ENCODE measurements at places on chromosomes 1 and 21.

GRCh38 chr1:51321924-51322280 is 8.5 kb downstream of the TTC39A start:
- no peak for DNase-seq

GRCh38 chr1:114610546-114611245 is 29.3 kb upstream of the BCAS2 start:
- no peak for DNase-seq

GRCh38 chr1:18100060-18100459 is 7.5 kb upstream of the IGSF21 start:
- no peak for DNase-seq

- DNase-seq, result no peak
These were observed 154.8 kb downstream of the SLC45A1 start for GRCh38 chr1:8472668-8473067.

GRCh38 chr1:33257772-33258712 is 1.8 kb downstream of the ZNF362 start:
- DNase-seq, result no peak

GRCh38 chr1:20248971-20249612 is 41.6 kb upstream of the VWA5B1 start:
- no peak for DNase-seq

- DNase-seq, result no peak
These were observed 2.8 kb upstream of the AHDC1 start for GRCh38 chr1:27606708-27607238.

- DNase-seq, result no peak
These were observed 13.3 kb downstream of the PTCH2 start for GRCh38 chr1:44829506-44830384.

- DNase-seq, result no peak
These were observed 80.0 kb downstream of the BCAR3 start for GRCh38 chr1:93601686-93602085.

Measured in sigmoid colon (tissue), 7 donors.